ENCODE measurements at places on chromosomes 7 and 10.
A peak's percentile ranks its signal among the peaks of the same experiment; 100 is the strongest.

GRCh38 chr7:1961701-1962276 is 271.0 kb downstream of the MAD1L1 start:
- peak; percentile 76 for DNase-seq

- no peak for DNase-seq
Measured at GRCh38 chr10:72104472-72105097, 16.2 kb upstream of the SPOCK2 start.

DNA sequence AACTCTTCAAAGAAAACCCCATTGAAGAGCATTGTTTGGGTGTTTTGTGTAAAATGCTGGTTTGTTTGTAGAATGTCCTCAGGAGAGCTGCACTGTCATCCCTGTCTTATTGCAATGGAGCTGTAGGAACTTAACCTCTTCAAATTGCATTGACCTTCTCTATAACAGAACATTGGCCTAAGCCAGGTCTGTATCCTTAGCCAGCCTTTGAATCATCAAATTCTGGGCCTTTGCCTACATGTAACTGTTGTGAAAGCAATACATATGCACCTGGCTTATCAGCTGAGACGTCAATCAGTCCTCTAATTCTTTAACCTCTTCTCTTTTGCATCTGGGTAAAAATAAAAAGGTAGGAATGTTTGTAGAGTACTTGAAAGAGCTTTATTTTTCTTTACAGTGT is 196.0 kb downstream of the CSTF2T start:
- no peak for DNase-seq

GRCh38 chr7:52940481-52940880 is 95.0 kb upstream of the POM121L12 start:
- DNase-seq: peak; percentile 11

Data from BJ (cell line).